ENCODE measurements at places on chromosomes 12 and 14. TPM values are rescaled to one million over a fixed set of nuclear protein-coding genes. Genes with fewer than 3 reads are reported as not detected.

The OR6C2 gene
- not detected for total RNA-seq

The BCAT1 gene
- 13.3 TPM for total RNA-seq

The RD3L gene
- not detected for total RNA-seq

The LRTM2 gene
- not detected for total RNA-seq

The RHOJ gene
- total RNA-seq: not detected

The KRT6C gene
- total RNA-seq: not detected

The TMTC2 gene
- 1.2 TPM for total RNA-seq

The CFAP54 gene
- total RNA-seq: 1.5 TPM

The HOXC12 gene
- not detected for total RNA-seq

The NTF3 gene
- total RNA-seq: not detected

The P2RX2 gene
- total RNA-seq: not detected

The GZMH gene
- not detected for total RNA-seq

The TRPV4 gene
- total RNA-seq: 0.08 TPM

The BEST3 gene
- total RNA-seq: 0.67 TPM

The EEA1 gene
- 6.7 TPM for total RNA-seq

The NANOG gene
- total RNA-seq: not detected

The STXBP6 gene
- 1.9 TPM for total RNA-seq

The KIF26A gene
- 3.1 TPM for total RNA-seq

The AEBP2 gene
- 27.4 TPM for total RNA-seq

The FKBP11 gene
- total RNA-seq: 56.0 TPM

Measured in A549 treated with DMSO at 1 μM for 4 hours (cell line).